ENCODE measurements at places on chromosomes 2 and 18.

DNA sequence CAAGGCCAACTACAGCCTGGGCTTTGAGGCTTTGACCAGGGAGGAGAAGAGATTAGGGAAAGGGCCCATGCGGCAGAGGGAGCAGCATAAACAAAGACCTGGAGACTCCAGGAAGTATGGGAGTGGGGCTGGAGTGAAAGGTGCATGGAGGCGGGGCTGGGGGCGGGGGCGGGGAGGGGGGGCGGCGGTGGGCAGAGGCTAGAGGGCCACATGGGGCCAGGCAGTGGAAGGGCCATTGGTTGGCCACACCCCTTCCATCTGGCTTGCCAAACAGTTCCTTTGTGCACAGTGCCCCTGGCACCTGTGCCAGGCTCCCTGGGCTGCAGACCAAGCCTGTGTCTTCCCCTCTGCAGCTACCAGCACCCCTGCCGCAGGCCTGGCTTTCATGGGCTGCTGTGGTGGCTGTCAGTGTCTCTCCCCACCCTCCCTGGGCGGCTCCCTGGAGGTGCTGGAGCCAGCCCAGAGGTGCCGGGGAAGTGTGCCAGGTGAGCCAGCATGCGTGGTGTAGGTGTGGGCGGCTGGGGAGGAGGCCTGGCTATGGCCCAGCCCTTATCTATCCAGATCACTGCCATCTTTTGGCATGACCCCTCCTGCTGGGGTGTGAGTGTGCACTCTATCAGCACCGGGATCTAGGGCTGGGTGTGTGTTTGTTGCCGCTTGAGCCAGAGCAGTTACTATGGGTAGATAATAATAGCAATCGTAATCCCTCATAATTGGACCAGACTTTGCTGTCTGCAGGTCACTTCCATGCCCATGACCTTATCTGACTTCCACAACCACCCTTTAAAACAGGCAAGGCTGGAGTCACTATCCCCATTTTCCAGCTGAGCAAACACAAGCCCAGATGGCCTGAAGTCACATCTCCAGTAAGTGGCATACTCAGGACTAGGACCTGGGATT is 30.5 kb downstream of the DNMT3A start:
- no peak for DNase-seq

DNA sequence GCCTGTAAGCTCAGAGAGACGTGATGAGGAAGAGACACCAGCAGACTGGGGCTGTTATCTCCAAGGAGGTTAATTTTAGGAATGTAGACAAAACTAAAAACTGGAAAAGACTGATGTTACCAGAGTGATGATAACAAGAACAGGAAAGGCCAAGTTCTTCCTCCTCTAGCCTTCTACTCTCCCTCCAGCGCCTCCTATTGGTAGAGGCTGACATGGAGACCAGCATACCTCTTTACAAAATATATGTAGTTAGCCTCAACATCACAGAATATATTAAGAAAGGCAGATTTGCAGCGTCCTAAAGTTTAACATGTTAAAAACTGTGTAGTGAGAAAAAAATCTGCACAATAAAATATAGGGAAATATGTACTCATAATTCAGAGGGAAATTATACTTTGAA is 66.0 kb downstream of the TCF4 start:
- no peak for DNase-seq

- DNase-seq = no peak
Observed at GRCh38 chr2:109683452-109683851, 69.3 kb downstream of the SOWAHC start.

- no peak for DNase-seq
Observed at GRCh38 chr2:48572816-48573215, 42.9 kb downstream of the STON1 start.

DNA sequence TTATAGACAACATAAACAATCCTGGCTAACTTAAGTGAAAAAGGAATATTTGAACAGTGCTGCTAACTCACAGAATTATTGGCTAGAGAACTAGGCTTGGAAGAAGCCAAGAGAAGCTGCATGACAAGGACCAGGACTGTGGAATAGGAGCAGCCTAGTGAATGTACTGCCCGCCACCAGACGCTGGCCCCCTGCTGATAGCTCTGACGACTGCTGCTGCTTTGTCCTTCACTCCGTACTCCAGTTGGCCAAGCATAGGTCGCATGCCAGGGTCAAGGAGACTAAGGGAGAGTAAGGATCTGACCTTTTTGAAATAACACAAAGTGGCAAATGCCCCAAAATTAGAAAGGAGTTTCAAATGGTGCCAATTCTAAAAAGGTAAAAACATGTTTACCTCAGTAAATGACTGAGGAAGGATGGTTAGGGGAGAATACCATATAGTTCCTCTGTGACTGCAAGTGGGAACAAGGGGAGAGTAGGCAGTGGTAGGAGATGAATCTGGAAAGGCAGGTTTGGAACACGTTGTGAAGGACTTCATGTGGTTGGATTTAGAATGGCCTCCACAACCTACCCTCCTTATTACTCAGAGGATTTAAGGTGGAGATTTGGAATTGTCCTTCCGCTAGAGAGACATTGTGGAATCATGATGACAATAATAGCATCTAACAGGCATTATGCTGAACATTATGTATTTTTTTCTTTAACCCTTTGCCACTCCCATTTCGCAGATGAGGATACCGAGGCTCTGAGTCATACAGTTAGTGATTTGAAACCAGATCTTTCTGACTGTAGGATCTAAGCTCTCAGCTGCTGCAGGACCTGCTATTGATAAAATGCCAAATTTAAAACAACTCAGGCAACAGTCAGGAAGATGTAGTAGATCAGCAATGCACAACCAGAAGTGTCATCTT is 19.5 kb downstream of the STRADB start:
- DNase-seq = no peak

- no peak for DNase-seq
Observed at GRCh38 chr18:40473221-40474029, 1481.6 kb upstream of the PIK3C3 start.

- no peak for DNase-seq
Observed at GRCh38 chr2:88095022-88095421, 27.4 kb downstream of the SMYD1 start.

GRCh38 chr2:237431372-237431771 is 17.4 kb upstream of the COL6A3 start:
- no peak for DNase-seq

- DNase-seq = no peak
Observed at GRCh38 chr2:207993151-207993763, 32.1 kb downstream of the PLEKHM3 start.

GRCh38 chr2:107556038-107556627 is 270.6 kb upstream of the RGPD4 start:
- DNase-seq = no peak

GRCh38 chr2:235468978-235469655 is 24.7 kb upstream of the AGAP1 start:
- no peak for DNase-seq

GRCh38 chr2:229952256-229952835 is 30.0 kb downstream of the FBXO36 start:
- DNase-seq = no peak

DNA sequence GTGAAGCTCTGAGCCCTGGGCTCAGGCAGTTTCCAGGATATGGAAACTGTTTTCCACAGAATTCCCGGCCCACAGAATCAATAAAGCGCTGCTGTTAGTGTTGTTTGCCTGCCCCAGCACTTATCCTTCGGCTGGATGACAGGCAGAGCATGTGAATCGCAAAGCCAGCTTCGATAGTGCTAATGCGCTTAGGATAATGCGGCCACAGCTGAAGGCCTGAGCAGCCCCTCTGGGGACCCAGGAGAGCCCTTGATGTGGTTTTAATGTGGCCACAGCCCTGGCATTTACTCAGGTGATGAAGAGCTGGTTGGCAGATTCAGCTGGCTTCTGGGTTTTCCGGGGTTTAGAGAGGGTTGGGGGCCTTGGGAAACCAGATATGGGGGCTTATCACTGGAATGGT is 23.7 kb downstream of the PCARE start:
- no peak for DNase-seq

GRCh38 chr18:10319026-10319425 is 135.4 kb upstream of the APCDD1 start:
- DNase-seq = no peak

GRCh38 chr2:204024503-204024902 is 87.9 kb downstream of the ICOS start:
- DNase-seq = no peak

DNA sequence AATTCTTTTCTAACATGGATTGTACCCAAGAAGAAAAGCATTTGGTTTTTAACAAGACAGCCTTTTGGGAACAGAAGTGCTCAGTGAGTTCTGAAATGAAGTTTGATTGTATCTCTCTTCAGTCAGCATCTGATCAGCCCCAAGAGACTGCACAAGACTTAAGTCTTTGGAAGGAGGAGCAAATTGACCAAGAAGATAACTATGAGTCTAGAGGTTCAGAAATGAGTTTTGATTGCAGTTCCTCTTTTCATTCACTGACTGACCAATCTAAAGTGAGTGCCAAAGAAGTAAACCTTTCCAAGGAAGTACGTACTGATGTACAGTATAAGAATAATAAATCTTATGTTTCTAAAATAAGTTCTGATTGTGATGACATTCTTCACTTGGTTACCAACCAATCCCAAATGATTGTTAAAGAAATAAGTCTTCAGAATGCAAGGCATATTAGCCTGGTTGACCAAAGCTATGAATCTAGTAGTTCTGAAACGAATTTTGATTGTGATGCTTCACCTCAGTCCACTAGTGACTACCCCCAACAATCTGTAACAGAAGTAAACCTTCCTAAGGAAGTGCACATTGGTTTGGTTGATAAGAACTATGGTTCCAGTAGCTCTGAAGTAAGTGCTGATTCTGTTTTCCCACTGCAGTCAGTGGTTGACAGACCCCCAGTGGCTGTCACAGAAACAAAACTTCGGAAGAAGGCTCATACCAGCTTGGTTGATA is 31.2 kb downstream of the ZDBF2 start:
- DNase-seq = no peak

DNA sequence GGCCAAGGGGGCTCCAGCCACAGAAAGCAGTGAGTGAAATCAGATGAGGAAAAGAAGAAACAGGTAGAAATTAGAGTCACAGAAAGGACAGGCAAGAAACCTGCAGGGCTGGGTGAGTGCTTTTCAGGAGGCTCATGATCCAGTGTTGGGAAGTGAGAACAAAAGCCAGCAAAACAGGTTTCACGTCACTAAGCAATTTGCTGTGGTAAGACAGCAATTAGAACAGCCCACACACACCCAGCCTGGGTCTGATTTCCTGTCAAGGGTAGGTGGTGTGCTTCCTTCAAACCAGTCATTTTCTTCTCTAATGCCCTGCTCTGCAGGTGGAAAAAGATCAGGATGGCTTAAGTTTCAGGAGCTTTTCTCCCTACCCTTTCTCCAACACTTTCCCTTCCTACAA is 52.9 kb upstream of the XDH start:
- no peak for DNase-seq
